ENCODE measurements at places on chromosomes 4 and X.

DNA sequence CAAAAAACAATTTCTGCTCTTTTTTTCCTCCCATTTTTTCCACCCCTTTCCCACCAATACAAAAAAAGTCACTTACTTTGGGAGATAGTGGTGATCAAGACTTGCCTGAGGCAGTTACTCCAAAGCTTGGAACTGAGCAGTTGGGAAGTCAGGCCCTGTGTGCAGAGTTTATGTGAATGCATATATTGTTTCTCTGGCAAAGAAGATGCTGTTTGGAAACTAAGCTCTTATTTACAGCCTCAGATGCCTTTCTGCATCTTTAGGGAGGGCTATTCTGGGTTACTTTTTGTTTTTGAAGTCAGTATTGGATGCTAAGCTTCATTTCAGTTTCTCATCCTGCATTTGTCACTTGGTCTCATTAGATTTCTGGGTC, 136.3 kb downstream of the ZNF330 start:
- DNase-seq: no peak

GRCh38 chr4:10023050-10023419, 1.7 kb upstream of the SLC2A9 start:
- no peak for DNase-seq

DNA sequence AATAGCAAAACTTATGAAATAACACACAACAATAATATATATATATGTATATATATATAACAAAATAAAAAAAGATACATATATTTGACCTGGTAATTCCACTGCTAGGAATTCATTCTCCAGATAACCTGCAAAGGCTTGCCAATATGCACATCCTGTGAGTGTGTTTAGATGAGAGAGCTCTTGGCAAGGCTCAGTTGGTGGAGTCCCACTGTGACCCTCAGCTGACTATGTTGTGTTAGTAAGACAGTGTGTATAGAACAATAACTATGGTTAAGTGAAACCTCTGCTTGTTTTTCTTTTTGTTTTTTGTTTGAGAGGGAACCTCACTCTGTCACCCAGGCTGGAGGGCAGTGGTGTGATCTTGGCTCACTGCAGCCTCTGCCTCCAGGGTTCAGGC, 39.5 kb upstream of the RBMX start:
- DNase-seq: no peak

DNA sequence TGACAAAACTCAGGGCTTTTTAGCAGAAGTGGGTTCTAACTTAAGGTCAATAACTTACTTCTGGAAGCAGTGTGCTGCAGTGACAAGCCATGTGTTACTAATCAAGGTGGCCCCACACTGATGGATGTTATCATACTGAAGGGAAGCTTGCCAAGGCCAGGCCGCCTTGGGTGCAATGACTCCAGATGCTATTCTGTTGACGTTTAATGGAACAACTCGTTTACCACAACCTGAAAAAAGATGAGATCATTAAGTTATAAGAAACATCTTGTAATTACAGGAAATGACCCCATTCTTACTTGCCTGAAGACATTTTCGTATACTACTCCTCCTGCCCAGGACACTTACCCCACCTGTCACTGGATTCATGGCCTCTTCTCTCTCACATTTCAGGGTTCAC, 38.9 kb upstream of the TMPRSS11D start:
- DNase-seq: peak; percentile 70

DNA sequence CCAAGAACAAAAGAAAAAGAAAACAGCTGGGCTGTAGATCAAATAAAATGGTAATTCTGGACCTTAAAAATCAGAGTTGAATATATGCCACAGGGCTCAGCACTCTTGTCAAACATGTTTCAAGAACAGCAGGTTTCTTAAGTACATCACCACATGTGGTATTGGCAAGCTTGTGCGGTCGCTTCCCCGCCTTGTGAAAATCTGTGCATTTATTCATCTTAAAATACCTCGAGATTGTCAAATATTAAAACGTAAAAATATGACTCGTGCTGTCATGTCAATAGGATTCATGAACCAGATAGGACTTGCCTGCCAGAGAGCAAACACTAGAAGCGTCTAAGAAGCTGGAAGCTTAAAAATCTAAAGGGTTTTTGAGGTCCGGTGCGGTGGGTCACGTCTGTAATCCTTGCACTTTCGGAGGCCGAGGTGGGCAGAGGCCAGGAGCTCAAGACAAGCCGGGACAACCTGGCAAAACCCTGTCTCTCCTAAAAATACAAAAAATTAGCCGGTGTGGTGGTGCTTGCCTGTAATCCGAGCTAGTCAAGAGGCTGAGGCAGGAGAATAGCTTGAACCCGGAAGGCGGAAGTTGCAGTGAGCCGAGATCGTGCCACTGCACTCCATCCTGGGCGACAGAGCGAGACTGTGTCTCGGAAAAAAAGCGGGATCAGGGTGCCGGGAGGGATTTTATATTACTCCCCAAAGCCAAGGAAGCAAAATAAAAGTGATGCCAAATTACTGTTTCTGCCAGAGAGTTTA, 40.2 kb upstream of the TMEM154 start:
- DNase-seq: no peak

- no peak for DNase-seq
Measured at GRCh38 chr4:101224358-101225218, 122.7 kb downstream of the PPP3CA start.

DNA sequence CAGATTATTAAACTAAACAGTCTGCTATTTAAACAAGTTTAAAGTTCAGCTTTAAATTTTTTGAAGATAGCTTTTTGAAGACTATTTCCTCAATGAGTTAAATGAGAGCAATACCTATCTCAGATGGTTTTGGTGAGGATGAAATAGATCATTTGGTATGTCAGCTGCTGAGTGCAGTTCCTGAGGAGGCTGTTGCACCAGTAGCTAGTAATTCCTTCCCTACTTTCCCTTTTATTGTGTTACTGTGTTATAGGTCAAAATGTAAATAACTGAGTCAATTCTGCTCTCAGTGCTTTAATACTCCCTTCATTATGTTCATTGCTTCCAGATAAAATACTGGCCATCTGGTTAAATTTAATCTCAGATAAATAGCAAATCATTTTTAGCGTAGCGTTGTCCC, 48.6 kb downstream of the BMPR1B start:
- no peak for DNase-seq

GRCh38 chr4:38957261-38957815, 74.9 kb downstream of the TMEM156 start:
- DNase-seq: no peak

DNA sequence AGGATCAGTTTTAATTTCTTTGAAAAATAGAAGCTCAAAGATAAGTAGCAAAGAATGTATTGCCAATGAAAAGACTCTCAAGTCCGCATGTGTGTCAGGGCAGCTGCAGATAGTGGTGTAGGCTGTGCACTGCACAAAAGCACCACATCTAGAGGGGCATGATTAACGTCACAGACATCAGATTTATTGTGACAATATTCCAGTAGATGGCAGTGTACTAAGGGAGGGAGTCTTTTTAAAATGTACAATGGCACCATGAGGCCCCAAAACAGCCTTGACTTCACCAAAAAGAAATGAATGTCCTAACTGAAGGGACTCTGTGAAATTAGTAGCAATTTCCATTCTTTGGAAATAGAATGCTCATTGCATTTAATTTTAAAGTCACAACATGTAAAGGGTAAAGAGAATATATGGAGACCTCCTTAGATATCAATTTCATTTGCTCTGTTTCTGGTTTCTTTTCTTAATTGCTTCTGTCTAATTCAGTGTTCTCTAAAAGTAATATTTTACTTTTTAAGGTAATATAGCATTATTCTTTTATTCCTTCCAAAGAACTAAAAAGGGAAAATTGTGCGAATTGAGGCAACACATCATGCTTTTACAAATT, 98.4 kb downstream of the ZNF827 start:
- no peak for DNase-seq

GRCh38 chrX:43860646-43861370, 21.4 kb downstream of the MAOB start:
- DNase-seq: no peak

GRCh38 chr4:6206771-6207290, 6.5 kb upstream of the JAKMIP1 start:
- DNase-seq: no peak

DNA sequence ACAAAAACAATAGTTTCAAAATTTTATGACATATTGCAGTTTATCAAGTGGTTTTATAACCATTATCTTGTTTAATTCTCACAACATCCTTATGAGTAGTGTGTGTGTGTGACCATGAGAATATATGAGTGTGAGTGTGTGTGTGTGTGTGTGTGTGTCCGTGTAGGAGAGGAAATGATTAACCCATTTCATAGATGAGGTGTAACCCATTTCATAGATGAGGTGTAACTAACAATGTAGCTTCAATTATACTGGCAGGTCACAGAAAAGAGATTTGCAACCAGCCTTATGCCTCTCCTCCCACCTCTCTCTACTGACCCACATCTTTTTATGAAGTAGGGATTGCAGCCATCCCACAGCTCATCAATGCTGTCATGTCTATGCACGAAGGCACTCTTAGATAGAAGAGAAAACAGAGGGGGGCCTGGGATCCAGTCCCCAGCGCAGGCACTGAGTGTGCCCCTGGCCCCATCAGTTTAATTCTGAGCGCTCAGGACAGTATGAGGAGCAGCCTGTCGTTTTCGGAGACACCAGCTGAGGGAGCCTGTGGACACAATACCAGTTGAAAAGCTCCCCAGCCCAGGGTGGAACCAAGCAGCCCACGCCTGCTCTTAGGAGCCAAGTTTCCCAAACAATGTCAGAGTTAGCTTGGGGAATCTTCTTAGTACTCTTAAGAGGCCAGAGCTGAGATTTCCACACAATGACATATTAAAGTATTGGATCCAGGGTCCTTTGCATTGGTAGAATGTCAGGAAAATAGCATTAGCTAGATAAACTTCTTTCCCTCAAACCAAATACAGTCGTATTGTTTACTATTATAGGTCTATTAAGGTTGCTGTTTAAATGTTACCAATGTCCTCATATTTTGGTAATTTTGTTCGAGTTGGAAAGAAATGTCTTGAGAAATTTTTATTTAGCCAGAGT, 88.6 kb downstream of the PALLD start:
- DNase-seq: no peak

DNA sequence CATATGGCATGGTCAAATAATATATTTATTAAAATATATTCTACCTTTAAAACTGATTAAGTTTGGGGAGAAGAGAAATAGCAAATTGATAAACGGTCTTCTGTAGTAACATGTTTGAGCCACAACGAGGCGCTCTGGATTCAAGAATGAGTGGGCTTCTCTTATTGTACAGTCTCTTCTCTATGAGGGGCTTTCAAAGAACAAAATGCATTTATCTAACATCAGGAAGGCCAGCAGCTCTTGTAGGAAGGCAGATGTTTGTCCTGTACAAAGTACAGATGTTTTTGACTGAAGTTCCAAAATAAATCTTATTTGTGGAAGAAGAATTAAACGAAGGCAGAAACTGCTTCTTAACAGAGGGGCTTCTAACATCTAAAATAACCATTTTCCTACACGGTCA, 153.6 kb downstream of the RASL11B start:
- DNase-seq: peak; percentile 55

- DNase-seq: no peak
Measured at GRCh38 chr4:106270736-106271135, 45.3 kb downstream of the TBCK start.

- DNase-seq: no peak
Measured at GRCh38 chrX:123093792-123094191, 90.3 kb upstream of the GRIA3 start.

GRCh38 chrX:79412166-79412565, 45.0 kb upstream of the ITM2A start:
- DNase-seq: no peak

DNA sequence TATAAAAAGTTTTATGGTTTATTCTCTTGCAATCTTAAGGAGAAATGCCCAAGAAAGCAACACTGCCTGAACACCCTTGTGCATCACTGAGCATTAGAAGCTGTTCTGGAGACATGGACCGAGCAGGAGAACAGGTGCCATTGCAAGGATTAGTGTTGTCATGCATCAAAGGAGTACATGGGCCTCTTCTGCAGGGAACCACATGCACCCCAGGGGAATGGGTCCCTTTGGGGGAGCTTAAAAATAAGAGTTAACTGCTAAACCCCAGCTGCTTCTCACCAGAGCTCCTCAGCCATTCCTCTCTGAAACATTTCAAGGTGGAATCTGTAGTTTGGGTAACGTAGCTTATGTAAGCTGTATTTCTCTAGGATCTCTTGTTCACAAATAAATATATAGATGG, 353.0 kb upstream of the SLC7A11 start:
- no peak for DNase-seq

DNA sequence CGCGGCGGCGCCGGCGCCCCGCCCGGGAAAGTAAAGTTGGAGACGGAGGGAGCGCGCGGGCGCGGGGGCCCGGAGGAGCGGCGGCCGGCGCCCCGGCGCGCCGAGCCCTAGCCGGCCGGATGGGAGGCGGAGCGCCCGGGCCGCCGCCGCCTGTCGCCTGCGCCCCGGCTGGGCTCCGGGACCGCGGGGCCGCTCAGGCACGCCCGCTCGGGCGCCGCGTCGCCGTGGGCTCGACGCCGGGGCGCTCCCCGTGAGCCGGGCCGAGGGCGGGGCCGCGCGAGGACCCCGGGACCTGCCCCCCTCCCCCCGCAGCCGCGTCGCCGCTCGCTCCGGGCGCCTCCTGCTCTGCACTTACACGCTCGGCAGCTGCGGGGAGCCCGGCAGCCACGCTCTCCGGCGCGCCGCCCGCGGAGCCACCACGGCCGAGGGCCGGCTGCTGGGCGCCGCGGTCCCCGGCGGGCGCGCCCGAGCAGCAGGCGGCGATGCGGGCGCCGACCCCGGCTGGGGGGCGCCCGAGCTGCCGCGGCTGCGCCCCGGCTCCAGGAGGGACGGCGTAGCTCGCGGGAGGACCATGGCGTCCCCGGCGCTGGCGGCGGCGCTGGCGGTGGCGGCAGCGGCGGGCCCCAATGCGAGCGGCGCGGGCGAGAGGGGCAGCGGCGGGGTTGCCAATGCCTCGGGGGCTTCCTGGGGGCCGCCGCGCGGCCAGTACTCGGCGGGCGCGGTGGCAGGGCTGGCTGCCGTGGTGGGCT, at the start of gene ADRA2C:
TSS of gene ADRA2C (plus strand) at position 350 of the 749 bp plus-strand sequence. CDS start at position 572, 222 bp downstream.
- no peak for DNase-seq

GRCh38 chrX:148381603-148382002, 118.8 kb upstream of the AFF2 start:
- no peak for DNase-seq

Measured in non-pigmented ciliary epithelial cell (primary cell).